ENCODE measurements at places on chromosomes 7 and 10.

DNA sequence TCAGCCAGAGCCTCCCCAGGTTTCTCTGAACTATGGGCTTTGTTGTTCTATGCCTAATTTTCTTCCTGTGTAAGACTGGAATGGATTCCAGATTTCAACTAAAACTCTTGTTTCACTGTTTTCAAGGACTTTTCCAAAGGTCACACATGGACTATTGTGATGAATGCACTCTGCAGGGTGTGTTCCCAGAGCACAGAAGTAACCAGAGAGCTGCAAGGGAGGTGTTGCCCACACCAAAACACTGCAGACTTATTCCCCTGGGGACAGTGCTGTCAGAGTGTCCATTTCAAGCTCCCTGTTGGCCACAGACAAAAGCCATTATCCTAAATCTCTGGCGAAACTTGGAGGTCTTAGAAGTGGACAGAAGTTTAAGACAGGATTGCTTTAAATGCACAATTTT, 231.6 kb downstream of the TRIL start:
- DNase-seq, result no peak

DNA sequence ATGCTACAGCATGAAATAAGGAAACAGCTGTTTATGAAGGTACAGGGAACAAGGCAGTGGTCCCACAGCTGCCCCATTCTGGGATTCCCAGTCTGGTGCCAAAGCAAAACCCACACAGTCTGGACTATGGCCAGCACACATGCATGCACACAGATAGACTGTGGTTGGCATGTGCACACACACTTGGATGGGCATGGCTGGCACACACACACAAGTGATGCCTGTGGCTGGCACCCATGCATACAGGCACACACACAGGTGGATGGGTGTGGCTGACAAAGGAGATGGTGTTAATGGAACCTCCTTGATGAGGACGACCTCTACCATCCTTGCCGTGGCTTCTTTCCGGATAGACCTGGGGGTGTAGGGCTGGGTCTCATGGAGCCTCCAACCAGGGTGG, 114.0 kb upstream of the LYZL2 start:
- DNase-seq, result no peak

DNA sequence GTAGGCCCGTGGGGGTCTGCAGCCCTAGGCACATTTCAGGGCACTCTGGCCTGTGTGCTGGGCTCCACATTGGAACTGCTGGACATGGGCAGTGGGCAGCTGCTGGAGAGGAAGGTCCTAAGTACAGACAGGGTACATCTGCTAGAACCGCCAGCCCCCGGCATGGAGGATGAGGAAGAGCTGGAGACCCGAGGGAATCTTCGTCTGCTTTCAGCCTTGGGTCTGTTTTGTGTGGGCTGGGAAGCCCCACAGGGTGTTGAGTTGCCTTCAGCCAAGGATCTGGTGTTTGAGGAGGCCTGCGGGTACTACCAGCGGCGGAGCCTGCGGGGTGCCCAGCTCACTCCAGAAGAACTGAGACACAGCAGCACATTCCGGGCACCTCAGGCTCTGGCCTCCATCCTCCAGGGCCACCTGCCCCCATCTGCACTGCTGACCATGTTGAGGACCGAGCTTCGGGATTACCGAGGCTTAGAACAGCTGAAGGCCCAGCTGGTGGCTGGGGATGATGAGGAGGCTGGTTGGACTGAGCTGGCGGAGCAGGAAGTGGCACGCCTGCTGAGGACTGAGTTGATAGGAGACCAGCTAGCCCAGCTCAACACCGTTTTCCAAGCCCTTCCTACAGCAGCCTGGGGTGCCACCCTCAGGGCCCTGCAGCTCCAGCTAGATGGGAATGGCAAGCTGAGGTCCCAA, 1.4 kb downstream of the HPS6 start:
- no peak for DNase-seq

DNA sequence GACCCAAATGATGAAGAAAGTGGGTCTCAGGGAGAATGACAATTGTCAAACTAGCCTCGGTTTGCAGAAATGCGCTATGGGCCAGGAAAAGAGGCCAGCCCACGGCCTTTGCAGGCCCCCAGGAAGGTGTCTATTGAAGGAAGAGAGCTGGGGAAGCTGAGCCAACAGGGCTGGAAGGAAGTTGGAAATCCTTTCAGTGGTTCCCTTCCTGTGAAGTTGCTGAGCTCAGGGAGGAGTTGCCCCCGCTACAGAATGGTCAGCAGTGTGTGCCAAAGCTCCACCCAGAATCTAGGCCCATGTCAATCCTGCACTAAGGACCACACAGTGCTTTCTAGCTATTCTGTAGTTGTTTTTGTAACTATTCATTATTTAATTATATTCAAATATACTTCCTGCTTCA, 91.6 kb upstream of the ANLN start:
- no peak for DNase-seq

DNA sequence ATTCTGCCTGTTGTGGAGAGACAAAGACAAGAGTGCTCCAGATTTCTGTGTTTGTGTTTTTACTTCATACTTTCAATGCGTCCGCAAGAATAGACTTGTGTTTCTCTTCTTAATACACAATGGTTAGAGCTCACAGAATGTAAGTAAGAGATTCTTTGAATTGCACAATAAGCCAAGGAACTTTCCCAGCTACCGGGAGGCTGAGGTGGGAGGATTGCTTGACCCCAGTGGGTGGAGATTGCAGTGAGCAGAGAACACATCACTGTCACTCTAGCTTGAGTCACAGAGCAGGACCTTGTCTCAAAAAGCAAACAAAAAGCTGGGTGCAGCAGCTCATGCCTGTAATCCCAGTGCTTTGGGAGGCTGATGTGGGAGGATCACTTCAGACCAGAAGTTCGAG, 250.7 kb upstream of the MYO3A start:
- no peak for DNase-seq

- DNase-seq, result no peak
These were observed 372.1 kb downstream of the RPS24 start for GRCh38 chr10:78405736-78406135.

DNA sequence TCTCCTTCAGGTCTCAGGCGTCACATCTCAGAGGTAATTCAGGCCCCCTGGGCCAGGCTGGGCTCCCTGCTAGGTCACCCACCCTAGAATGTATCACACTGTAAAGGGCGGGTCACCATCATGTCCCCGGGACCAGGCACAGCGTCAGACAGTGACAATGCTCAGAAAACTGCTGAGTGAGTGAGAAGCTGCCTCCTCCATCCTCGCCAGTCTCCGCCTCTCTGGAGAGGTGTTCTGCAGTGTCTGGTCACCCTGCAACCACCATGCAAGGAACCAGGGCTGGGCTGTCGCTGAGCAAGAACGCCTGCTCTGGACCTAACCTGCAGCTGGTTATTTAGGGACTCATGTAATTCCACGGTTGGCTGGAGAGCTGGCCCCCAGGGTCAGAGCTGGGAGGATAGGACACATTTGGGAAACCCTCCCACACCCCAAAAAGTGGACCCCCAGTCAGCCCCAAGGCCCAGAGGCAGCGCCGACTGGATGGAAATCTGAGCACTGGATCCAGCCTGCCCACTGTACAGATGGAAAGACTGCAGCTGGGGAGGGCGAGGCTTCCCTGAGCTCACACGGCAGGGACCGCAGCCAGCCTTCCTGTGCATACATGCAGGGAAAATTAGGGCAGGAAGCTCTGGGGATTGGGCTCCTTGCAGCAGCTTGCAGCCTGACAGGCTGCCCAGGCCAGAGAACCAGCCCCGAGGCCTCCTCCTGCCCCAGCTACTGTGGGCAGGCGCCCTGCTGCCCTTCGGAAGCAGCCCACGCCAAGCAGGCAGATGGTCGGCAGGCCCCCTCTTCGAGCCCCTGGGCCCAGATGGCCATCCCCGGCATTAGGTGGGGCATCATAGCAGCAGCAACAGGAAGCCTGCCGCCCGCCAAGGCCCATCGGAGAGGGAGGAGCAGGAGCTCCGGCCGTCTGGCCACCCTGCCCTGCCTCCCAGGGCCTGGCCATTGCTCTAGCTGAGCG, 105.4 kb upstream of the ZMIZ1 start:
- DNase-seq, result no peak

- no peak for DNase-seq
These were observed 59.3 kb downstream of the NUDCD3 start for GRCh38 chr7:44431091-44431608.

DNA sequence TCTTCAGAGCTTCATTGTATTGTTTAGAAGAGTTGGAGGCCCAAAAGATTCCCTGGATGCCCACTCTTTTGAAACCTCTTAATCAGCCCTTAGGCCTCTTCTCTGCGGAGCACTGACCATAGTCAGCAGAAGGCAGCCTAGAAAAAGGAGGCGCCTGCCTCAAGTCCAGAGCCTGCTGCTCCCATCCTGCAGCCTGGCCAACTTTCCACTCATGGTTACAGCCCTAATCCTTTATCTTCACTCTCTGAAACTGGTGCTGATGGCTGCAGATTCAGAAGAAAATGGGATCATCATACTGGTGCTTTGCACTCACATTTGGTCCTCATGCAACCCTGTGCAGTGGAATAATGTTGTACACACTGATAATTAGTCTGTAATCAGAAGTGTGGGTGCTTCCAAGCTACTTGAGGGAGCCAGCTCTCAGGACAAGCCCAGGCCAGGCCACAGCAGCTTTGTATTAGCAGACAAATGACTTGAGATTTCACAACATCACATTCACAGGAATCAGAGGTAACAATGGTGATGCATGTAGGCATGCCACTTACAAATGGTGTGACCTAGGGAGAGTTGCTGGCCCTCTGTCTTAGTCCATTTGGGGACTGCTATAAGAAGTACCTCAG, 272.9 kb downstream of the GALNT17 start:
- DNase-seq, result no peak

DNA sequence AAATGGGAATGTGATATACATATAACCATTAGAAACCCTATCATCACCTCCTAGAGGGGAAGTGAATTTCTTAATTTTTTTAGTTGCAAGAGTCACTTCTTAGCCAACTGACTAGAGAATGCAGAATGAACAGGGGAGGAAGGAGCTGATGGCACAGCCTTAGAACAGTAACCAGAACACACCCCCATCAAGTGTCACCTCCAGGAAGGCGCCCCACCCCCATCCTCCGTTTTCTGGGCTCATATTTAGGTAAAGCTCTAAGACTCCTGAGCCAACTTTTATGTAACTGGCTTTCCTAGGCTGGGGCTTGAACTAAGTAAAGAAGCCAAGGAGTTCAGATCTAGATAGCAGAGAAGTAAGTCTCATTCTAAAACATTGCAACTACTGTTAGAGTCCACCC, 54.0 kb downstream of the COL17A1 start:
- DNase-seq, result no peak

- no peak for DNase-seq
These were observed 2.2 kb upstream of the PDK4 start for GRCh38 chr7:95598511-95598910.

GRCh38 chr7:143318661-143319060, 2.8 kb downstream of the CLCN1 start:
- peak; percentile 31 for DNase-seq

DNA sequence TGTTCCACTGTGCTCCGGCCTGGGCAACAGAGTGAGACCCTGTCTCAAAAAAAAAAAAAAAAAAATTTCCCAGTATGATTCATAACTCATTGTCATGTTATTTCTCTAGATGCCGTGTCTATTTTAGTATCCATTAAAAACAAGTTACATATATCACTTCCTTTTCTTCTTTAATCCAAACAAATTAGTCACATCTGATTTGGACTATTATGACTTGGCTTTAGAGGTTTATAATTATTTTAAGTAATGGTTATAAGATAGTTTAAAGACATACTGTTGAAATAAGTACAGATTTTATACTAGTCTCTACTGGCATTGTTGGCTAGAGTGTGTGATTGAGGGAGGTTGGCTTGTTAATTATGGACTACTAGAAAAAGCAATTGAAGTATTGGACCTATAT, 53.3 kb downstream of the ZMYND11 start:
- DNase-seq, result peak; percentile 69

- DNase-seq, result no peak
These were observed 40.1 kb upstream of the ADD3 start for GRCh38 chr10:109967739-109968088.

GRCh38 chr10:127343821-127344220, 147.4 kb upstream of the INSYN2A start:
- no peak for DNase-seq

- DNase-seq, result no peak
These were observed 125.6 kb downstream of the FANK1 start for GRCh38 chr10:126021833-126022500.

GRCh38 chr7:34019301-34019790, 114.0 kb downstream of the BMPER start:
- DNase-seq, result peak; percentile 26

GRCh38 chr7:55345292-55345691, 19.8 kb upstream of the LANCL2 start:
- no peak for DNase-seq

- no peak for DNase-seq
These were observed 4.9 kb upstream of the BLOC1S2 start for GRCh38 chr10:100291356-100291755.

DNA sequence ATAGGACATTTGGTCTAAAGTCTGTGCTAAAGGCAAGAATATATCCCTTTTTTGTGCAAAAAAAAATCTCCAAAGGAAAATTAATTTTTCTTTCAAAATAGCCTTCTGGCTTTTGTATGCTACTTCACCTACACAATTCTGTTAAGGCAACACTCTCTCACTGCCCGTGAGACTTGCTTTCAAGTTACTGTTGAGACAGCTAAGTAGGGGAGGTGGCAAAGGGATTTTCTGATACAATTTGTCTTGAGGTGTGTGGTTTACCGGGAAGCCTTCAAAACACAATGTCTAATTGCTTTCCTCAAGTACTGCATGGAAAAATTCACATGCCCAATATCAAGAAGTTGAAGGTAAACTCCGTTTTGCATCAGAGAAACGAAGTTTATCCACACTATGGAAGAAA, 50.8 kb upstream of the RSU1 start:
- DNase-seq, result no peak

GRCh38 chr7:46532571-46532970, 611.5 kb upstream of the IGFBP3 start:
- peak; percentile 79 for DNase-seq

DNA sequence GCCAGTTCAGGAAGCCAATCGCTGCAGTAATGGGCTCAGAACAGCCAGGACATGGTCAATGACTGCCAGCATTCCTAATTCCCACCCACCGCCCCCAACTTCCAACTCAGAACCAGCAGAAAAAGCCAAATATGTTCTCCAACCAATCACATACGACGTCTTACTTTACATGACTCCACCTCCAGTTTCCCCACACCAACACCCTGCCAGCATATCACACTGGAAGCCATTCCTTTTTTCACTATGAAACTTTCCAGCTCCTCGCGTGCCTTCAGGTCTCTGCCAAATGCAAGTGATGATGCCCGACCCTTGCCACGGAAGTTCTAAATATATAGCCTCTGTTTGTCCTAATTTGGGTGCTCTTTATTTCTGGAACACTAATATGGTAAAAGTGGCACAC, 12.5 kb downstream of the NPS start:
- DNase-seq, result no peak

GRCh38 chr10:55065185-55065584, 264.2 kb upstream of the PCDH15 start:
- no peak for DNase-seq

DNA sequence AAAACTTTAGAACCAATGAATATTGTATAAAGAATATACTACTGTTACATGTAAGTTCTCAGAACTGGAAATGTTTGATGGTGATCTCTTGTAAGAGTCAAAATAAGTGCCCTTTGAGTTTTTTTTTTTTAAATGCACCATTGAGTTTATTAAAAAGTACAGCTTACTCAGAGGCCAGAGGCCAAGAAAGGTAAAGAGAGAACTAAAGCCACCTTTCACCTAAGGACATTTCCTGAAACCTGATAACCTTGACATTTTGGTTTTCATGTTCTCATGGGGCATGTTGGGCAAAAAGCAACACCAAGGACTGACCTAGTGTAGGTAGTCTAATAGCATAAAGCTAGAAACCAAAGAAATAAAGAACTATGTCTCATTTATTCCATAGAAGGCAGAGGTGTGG, 27.7 kb downstream of the REEP3 start:
- no peak for DNase-seq
